ENCODE measurements at places on chromosomes 13 and 19.

- peak; percentile 50 for DNase-seq
These were observed 9.6 kb downstream of the RPS16 start for GRCh38 chr19:39426170-39426569.

DNA sequence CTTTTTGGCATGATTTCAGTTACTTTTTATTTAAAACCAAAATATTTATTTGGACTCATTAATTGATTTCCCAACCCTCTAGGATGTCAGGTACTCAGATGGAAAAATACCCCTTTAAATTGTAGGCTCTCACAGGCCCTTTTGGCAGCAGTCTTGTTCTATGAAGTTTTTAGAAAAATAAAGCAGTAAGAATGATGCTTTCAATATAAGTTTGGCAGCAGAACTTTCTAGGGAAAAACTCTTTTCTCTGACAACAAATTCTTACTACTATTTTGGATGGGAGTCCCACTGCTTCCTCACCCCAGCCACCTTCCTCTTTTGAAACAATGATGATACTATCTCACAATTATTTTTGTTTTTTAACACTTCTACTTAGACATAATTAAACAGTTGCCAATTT, 581.6 kb upstream of the SGCG start:
- DNase-seq: no peak

GRCh38 chr19:2013683-2013961, 1.9 kb downstream of the BTBD2 start:
- no peak for DNase-seq

DNA sequence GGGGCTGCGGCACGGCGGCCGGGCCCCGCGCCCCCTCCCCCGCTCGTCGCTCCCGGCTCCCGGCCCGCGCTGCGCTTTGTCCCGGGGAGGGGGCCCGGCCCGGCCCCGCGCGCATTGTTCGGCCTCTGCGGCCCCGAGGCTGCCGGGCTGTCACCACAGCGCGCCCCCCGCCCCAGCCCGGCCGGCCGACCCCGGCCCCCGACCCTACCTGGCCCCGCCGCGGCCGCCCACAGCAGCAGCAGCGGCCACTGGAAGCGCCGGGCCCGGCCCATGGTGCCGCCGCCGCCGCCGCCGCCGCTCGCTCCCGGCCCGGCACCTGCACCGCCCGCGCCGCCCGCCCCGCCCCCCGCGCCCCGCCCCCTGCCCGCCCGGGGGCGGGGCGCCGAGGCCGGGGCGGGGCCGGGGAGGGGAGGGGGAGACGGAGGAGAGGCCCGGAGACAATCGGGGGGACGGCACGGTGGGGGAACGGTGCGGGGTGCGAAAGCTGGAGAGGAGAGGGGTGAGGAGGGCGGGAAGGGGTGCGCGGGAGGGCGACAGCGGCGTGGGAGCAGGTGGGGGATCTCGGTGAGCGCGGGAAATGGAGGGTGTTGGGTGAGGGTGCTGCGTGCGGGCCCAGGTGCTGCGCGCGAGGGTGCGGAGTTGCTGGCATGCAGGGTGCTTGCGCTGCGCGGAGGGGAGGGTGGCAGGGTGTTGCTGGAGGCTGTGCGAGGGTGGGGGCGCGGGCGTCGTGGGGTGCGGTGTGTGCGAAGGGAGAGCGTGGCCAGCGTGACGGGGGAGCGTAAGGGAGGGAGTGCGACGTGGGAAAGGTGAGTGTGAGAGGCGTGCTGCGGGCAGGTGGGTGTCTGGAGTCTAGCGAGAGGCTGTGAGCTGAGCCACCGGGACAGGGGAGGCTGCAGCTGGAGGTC, at the start of gene CADM4:
TSS of gene CADM4 (minus strand) at position 332 of the 905 bp plus-strand sequence. CDS start at position 272, 60 bp downstream.
- DNase-seq: no peak

- DNase-seq: no peak
These were observed 22.5 kb downstream of the ELAVL3 start for GRCh38 chr19:11458236-11458900.

DNA sequence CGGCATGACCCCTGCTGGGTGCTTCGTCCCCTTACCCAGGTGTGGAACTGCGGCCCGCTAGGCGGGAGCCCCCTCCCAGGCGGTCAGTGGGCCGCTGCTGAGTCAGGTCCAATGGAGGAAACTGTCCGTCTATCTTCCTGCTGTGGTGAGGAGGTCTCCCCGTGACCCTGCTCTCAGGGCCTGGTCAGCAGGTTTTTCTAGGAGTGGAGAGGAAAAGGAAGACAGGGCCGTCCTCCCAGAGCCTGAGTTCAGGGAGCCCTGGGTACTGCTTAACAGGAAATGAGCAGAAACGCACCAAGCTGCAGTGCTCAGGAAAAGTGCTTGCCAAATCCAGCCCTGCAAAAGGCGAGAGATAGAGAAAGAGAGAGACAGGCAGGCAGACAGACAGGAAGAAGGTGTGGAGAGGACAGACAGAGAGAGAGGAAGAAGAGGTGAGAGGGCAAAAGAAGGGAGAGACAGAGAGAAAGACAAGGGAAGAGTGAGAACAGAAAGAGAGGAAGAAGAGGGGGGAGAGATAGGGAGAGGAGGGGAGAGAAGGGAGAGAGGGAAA, 10.3 kb downstream of the SH3GL1 start:
- no peak for DNase-seq

All from NAMALWA (cell line).